ENCODE measurements at places on chromosomes 5 and 9. TPM values are rescaled to one million over a fixed set of nuclear protein-coding genes. Genes with fewer than 3 reads are reported as not detected.

The WDR38 gene
- total RNA-seq, result not detected

The PFN3 gene
- total RNA-seq, result not detected

The DMRT3 gene
- not detected for total RNA-seq

The EMB gene
- total RNA-seq, result 169 TPM

The MSANTD3 gene
- total RNA-seq, result 11.4 TPM

The NKD2 gene
- 4.3 TPM for total RNA-seq

The ECM2 gene
- not detected for total RNA-seq

The FGF10 gene
- total RNA-seq, result not detected

The CCL21 gene
- total RNA-seq, result not detected

The SLC1A1 gene
- 0.12 TPM for total RNA-seq

The COL5A1 gene
- 0.15 TPM for total RNA-seq

The PCDHAC2 gene
- total RNA-seq, result not detected

The SOWAHA gene
- total RNA-seq, result 0.51 TPM

The SLC34A1 gene
- total RNA-seq, result 0.32 TPM

The SLC25A2 gene
- total RNA-seq, result 0.56 TPM

The FAM81B gene
- not detected for total RNA-seq

The PITX1 gene
- 0.51 TPM for total RNA-seq

The LCN15 gene
- not detected for total RNA-seq

The SREK1 gene
- total RNA-seq, result 71.2 TPM

The FUBP3 gene
- 52.3 TPM for total RNA-seq

The DDX31 gene
- 18.3 TPM for total RNA-seq
